NCI-H69 (cell line): ENCODE measurements at places on chromosomes 1 and 21.

DNA sequence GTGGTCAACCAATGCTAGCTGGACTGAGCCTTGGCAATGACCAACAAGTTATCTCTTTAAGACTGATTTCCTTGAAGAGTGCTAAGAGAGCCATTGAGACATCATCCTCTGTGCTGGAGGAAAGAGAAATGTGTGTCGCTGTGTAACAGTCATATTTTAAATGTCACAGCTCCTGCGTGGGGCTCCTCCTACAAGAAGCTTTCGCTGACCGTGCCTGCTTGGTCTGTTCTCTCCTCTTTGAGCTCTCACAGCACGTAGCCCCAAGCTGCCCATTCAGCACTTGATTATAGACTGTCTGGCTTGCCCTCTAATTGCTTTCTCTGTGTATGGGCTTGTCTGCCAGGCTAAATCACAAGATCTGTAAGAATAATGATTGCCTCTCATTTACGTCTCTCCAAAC is 221.3 kb downstream of the FOXD2 start:
- DNase-seq = peak; percentile 95

- no peak for DNase-seq
Observed at GRCh38 chr1:4256351-4256750, 356.3 kb upstream of the C1orf174 start.

DNA sequence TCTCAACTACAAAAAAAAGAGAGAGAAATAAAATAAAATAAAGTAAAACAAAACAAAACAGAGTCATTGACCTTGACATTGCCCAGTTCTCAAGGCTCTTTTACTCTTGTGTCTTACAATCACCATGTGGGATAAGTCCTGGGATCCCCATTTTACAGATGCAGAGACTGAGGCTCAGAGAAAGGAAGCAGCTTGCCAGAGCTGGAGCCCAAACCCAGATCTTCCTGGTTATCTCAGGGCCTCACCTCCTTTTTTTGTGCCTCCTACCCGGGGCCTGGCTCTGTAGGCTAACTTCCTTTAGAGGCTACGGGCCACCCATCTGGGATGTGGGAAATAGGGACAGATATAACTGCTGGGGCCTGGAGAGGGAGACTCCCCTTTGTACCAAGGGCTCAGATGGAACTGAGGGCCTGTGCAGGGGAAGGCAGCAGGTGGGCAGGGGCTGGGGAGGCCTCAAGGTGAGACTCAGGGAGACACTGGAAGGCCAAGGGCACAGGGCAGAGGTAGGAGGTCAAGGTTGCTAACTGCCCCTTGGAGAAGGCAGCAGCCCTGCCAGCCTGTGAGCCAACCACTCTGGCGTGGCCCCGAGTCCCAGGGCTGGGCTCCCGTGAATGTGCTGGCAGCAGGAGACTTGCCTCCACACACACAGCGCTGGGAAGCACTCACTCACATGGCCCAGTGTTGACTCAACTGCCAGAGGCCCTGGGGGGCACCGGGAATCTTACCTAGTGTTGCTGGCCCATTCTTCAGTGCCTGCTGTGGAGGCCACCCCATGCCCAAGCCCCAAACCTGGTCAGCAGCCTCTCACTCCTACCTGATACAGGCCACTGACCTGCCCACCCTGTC is 6.5 kb upstream of the ECE1 start:
- no peak for DNase-seq

DNA sequence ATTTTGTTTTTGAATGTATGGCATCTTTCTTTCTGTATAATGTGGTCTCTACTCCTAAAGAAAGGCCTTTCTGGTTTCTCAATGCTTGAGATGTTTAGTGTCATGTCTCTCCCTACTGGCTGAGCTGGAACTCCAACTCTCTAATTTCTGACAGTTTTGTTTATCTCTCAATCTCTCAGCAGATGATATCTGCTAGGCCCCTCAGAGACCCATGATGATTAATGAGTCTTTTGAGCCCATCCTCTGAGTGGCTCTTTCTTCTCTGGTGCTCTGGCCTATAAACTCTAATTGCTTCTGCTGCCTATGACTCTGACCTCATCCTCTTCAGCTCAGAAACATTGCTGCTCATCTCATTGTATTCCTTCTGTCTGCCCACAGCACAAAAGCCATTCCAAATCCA is 46.6 kb downstream of the CRB1 start:
- peak; percentile 79 for DNase-seq

GRCh38 chr21:39923476-39923875 is 56.2 kb downstream of the PCP4 start:
- DNase-seq = no peak

DNA sequence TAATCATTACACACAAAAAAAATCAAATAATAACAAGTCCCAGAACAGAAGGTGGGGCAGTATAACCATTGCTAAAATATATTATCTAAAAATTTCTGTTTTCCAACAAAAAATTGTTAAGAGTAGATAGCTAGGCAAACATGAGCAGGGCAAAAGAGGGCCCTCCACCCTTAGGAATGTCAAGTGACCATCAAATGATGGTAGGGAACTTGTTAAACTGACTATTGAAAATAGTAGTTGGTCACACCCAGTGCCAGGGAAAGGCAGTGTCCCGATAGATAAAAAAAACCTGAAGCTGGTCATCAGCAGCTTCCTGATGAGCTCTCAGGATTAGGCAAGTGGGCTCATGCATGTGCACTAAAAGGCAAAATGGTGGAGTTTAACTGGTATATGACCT is 18.4 kb upstream of the COP1 start:
- peak; percentile 37 for DNase-seq

- no peak for DNase-seq
Observed at GRCh38 chr1:55749975-55750627, 534.9 kb upstream of the USP24 start.

- no peak for DNase-seq
Observed at GRCh38 chr21:33977017-33977720, 61.6 kb upstream of the ATP5PO start.

DNA sequence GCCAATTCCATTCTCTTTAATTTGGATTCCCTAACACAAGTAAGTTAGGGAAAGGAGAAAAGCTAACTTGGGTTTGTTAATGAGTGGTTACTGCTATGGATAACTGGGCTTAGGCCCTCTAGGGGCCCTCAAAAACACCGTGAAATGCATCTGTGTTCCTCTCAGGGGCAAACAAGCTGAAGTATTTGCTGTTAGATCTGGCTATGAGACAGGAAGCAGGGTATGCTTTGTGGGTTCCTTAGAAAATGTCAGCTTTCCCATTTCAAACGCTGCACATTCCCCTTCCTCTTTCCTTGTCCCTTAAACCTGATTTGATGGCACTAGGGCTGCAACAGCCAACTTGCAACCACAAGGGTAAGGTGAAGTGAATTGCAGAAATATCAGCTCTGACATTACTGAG is 5.7 kb upstream of the CAP1 start:
- DNase-seq = no peak

GRCh38 chr1:65001231-65001792 is 35.0 kb upstream of the JAK1 start:
- no peak for DNase-seq

GRCh38 chr1:181739214-181739613 is 255.9 kb downstream of the CACNA1E start:
- DNase-seq = no peak

- peak; percentile 21 for DNase-seq
Observed at GRCh38 chr1:204348722-204349121, 11.0 kb downstream of the PLEKHA6 start.

GRCh38 chr1:10473145-10473765 is 926 bp upstream of the DFFA start:
- DNase-seq = no peak

DNA sequence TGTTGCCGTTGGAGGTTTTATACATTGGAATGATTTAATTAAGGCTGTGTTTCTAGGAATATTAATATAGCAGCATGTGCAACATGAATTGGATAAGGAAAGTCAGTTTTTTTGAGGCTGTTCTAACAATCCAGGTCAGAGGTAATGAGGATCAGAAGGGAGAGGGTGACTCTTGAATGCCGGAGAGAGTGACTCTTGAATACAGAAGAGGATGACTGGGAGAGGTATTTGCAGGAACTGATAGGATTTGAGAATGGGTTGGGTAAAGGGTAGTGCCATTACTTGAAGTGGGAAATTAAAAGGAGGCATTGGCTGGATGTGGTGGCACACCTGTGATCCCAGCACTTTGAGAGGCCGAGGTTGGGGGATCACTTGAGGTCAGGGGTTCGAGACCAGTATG is 55.6 kb upstream of the MACF1 start:
- no peak for DNase-seq

- no peak for DNase-seq
Observed at GRCh38 chr21:33197496-33197895, 32.2 kb upstream of the IFNAR2 start.

DNA sequence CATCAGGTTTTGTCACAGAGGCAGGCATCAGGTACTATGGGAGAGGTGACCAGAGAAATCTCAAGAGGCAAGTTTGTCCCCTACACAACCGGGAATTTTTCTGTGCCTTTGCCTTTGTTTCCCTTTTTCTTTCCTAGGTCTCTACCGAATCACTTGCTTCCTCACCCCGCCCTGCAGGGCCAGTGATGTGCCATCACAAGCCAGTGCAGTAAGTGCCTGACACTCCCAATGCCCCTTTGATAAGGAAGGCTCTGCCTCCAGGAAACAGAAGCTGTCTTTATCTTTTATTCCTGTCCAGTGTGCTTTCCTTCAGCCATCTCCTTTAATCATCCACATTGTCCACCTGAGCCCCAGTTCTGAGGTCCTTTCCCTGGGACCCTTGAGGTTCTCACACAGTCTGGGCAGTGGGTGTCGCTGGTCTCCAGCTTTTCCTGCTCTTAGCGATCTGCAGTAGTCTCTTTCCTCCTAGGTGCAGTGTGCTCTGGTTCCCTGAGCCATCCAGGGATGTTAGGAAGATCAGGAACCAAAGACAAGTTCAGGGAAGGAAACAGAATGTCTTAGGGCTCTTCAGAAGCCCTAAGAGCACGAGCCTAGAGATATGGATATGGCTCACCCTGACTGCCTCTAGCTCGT is 36.6 kb downstream of the GJA5 start:
- peak; percentile 25 for DNase-seq

- DNase-seq = peak; percentile 21
Observed at GRCh38 chr1:89999628-90000027, 4.7 kb downstream of the ZNF326 start.

GRCh38 chr1:186210258-186210657 is 164.8 kb downstream of the TPR start:
- DNase-seq = no peak

- no peak for DNase-seq
Observed at GRCh38 chr21:43282358-43283120, 113.7 kb downstream of the CRYAA start.

GRCh38 chr1:29641921-29642320 is 405.6 kb downstream of the PTPRU start:
- DNase-seq = no peak

GRCh38 chr1:241083285-241083684 is 273.7 kb downstream of the RGS7 start:
- DNase-seq = no peak

DNA sequence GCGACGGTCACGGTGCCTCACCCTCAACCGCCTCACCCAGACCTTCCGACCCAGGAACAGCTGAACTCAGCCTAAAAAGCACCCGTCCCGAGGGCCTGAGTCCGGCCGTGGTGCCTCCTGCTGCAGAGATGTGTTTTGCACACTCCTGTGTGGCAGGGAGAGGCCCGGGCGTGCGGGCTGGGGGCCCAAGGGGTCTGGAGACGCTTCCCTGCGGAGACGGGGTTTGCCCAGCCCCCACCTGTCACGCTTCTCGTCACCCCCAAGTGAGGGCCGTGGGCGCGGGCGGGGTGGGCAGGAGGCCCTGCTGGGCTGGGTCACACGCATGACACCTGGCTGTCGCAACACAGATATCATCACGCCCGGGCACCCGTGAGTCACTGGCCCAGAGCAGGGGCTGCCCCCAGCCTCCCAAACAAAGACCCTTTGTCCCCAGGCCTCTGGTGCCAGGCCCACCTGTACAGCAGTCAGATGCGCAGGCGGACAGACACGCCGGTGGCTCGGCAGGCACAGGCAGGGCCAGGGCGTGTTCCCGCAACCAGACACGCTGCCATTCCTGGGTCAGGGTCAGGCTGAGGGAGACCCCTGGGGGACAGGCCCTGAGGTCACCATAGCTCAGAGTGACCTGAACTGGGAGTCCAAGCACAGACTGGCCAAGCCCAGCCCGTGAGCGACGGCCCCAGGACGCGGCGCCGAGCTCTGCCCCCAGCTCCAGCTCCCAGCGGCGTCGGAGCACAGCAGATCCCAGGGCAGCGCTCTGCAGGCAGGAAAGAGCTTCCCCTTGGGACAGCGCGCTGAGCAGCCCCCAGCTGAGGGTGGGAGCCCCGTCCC is 6.1 kb downstream of the B3GALT6 start:
- DNase-seq = no peak

DNA sequence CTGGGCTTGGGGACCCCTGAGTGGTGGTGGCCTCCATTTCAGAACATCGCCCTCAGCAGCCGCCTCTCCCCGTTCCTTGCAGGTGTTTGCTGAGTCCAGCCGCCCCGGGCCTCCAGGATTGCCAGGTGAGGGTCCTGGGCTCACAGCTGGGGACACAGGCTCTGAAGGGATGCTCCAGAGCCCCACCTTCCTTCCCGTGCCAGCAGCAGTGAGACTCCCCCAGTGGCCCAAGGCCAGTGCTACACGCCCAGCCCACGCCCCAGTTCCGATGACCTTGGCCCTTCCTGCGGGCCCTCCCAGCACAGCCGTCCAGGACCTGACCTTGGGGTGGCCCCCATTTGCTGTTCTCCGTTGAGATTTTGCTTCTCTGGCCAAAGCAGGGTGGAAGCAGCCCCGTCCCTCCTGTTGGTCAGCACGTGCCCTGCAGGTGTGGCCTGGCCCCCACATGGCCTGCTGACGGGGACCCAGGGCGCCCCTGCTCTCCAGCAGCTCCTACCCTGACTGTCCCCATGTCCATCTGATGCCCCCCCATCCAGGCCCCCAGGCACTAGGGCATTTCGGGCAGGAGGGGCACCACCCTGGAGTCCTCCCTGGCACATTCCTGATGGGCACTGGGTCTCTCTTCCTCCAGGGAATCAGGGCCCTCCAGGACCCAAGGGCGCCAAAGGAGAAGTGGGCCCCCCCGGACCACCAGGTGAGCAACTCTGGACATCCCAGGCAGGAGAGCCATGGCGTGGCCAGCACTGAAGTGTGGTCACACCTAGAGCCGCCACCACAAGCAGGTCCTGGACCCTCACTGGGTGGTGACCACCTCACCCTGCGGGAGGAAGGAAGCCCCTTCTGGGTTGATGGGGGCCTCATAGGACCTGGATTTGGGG is 45.0 kb downstream of the SLC19A1 start:
- no peak for DNase-seq

GRCh38 chr1:36372617-36373016 is 13.1 kb downstream of the STK40 start:
- DNase-seq = no peak

- no peak for DNase-seq
Observed at GRCh38 chr1:10063878-10064277, 31.1 kb downstream of the UBE4B start.
